ENCODE measurements at places on chromosomes 11 and 22. TPM values are rescaled to one million over a fixed set of nuclear protein-coding genes. Genes with fewer than 3 reads are reported as not detected.

Gene MUC6
- not detected for total RNA-seq

Gene KRTAP5-10
- not detected for total RNA-seq

Gene YPEL4
- total RNA-seq = 5.6 TPM

Gene APOA4
- total RNA-seq = not detected

Gene MUC15
- not detected for total RNA-seq

Gene C11orf91
- not detected for total RNA-seq

Gene OR6A2
- total RNA-seq = 2.2 TPM

Gene DBX1
- total RNA-seq = not detected

Gene MPZL2
- total RNA-seq = 0.63 TPM

Gene VWA5A
- total RNA-seq = 4.1 TPM

Gene WNT7B
- 9.1 TPM for total RNA-seq

Gene IRAG1
- 0.63 TPM for total RNA-seq
